ENCODE measurements at places on chromosomes 4 and X.

- DNase-seq = peak; percentile 37
Measured at GRCh38 chrX:129534816-129535578, 5.1 kb upstream of the OCRL start.

DNA sequence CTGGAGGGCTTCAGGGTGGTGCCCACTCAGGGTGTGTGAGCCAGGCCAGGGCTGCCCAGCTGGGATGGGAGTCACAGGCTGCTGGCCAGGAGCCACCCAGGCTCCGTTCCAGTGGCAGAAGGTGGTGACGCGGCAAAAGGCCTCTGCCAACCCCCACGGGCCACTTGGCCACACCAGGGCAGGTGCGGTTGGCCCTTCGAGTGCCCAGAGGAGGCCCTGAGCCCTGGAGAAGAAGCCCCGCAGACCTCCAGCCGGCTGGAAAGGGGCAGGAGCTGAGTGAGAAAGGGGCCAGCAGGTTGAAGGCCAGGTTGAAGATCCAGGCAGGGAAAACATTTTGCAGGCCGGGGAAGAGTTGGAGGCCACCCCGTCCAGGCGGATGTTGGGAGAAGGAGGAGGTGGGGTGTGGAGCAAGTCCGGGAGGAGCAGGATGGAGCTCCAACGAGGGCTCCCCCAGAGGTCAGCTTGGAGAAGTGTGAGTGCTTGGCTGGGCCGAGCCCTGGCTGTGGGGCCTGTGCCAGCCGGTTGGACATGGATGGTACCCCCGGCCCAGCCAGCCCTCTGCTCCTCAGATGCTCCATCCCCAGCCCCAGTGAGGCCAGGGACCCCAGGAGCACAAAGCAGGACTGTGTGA lies 2.8 kb upstream of the CPLX1 start:
- DNase-seq = peak; percentile 21

DNA sequence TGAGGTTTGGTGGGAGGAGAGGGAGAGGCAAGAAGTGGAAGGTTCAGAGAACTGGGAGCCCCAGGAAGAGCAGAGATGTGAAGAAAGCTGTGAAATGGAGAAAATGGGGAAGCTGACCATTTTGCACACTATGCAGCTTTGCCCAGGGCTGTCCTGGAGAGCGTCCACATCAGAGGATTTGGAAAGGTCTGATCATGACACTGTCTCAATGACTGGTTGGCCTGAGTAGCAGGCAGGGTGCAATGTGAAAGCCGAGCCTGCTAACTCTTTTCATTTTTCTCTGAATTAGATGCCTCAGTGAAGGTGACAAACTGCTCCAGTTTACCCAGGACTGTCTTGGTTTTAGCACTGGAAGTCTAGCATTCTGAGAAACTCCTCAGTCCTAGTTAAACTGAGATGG lies 330.1 kb upstream of the RPS6KA3 start:
- DNase-seq = no peak

DNA sequence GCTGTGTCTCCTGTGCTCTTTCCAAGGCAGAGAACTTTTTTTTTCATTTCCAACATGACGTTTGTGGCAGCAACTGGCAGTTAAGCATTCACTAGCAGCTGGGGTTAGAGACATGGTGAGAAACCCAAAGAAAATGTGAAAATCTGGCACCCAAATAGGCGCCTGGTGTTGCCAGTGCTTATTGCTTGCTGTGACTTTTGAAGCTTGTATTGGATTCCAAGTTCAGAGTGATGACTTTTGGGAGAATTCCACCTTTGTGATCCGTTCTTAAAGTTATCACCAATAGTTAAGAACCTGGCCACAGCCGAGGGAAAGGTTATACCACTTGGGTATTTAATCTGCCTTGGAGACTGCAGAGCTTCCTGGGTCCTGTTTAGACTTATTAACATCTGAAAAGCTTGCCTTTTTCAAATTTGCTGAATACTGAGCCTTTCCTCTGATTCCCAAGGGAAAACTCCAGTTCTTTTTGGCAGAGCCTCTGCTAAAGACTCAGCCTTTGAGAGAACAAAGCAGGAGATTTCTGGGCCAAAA lies 101.0 kb downstream of the OPHN1 start:
- no peak for DNase-seq

DNA sequence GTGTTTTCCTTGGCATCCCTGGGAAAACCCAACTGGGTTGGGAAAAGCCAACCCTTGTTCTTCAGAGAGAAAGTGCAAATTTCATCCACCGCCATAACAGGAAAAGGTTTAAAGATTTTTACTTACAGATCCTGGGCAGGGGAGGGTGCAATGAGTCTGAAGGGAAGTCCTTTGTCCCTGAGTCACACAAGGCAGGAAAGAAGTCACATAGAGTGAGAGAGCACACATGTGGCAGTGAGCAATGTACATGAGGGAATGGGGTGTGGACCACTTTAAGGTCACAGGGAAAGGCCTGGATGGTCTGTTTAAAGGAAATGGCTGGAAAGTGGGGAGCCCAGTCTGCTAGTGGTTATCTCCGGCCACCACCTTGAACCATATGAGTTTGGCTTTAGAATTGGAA lies 248.9 kb downstream of the HS3ST1 start:
- DNase-seq = no peak

DNA sequence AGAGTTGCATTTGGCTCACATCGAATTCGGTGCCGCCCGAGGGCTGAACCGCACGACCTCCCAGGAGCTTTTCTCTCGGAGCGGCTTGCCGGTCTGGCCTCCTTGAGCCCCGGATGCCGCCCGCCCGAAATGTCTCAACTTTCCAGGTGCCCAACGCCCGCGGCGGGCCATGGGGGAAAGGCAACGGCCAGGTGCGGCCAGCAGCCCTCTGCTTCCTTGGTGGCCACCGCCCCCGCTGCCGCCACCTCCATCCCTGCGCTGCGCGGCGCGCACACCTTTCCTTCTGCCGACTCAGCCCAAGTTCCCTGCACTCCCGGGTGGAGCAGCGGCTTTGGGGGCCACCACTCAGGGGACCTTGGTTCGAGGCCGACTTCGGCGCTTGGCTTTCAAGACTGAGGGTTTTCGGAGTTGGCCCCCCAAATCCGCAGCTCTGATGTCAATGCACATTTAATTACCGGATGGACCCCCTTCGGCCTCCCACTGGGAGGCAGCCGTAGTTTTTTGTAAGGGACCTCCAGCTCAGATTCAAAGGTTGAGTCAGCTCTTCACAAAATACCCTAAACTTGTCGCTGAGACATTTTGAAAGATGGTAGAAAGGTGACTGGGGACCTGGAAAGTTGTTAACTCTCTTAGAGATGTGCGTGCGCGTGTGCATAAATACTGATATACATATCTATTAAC lies 1.1 kb downstream of the AFF2 start:
- no peak for DNase-seq

DNA sequence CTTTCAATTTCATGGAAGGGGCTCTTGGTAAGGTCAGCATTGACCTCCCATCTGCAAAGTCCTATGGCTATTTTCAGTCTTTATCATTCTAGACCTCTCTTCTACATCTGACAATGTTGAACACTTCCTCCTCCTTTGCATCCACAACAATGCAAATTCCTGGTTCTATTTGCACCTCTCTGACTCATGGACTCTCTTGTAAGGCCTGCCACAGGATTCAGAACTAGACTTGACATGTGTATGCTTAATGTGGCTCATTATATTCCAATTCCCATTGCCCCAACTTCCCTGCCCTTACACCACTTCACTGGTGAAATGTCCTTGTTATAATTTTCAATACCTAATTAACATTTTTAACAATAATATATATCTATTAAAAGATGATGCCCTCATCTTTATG lies 314.3 kb upstream of the FGF13 start:
- DNase-seq = no peak

- no peak for DNase-seq
Measured at GRCh38 chrX:48516987-48517386, 4.6 kb upstream of the EBP start.

- peak; percentile 61 for DNase-seq
Measured at GRCh38 chr4:125780164-125780563, 465.4 kb downstream of the FAT4 start.

DNA sequence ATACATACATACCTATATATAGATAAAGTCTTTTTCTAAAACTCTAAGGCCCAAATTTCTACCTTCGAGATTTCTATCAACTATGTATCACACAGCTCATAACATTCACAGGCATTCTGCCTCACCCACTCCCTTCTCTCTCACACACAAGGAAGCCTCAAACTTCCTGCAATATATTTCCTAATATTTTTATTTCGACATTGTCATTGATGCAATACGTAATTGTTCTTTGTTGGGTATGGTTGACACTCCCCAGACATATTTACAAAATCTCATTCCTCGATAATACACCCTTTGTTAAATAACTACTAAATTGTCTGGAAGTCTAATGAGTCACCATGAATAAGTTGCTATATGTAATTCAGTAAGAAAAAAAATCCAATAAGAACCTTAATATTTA lies 143.5 kb downstream of the HNRNPD start:
- DNase-seq = no peak

DNA sequence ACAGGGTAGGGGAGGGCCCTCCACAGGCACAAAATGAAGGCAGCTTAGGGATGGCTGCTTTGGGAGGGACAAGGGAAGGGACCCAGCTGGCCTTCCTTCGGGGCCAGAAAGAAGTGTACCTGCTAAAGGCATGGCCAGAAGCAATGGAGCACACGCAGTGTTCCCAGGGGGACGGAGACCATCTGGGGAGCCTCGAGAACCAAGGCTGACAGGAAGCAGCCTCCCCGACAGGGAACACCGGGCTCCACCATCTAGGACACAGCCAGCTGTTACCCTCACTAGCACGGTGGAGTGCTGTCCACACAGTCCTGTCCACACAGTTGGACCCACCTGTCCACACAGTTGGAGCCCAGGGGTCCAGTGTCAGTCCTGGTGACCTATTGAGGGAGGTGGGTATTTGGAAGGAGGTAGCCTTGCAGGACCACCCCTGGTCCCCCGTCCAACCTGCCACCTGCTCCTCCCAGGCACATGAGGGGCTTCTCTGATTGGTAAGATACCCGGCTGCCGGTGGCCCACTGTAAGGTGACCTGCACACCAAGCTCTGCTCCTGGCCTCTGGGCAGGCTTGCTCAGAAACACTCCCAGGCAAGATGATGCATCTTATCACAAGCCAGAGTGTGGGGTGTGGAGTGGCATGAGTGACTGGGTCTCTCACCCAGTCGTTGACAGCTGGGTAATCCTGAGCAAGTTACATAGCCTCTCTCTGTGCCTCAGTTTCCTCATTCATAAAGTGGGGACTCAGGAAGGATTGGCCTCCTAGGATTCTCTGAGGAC lies 20.5 kb upstream of the AFAP1 start:
- no peak for DNase-seq

- no peak for DNase-seq
Measured at GRCh38 chrX:155997436-155997835, at the start of gene IL9R. IL9R (plus strand) TSS chrX:155997696; CDS start chrX:155997760, 64 bp downstream.

- DNase-seq = no peak
Measured at GRCh38 chr4:77910676-77911075, 48.0 kb downstream of the MRPL1 start.

DNA sequence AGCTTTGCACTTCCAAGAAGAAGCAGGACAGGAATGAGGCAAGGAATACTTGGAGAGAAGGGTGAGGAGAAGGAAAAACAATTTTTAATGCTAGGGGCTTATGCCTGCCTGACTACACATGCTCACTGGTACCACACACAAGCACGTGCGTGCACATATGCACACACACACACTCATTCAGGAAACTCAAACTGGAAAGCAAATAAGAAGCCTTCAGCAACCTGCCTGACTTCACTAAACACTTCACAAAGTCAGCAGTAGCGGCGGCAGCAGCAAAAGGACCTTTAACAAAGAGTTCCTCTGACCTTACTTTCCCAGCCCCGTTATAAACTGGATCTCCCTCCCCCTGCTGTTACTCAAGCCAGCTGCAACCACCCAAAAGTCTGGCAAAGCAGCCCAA lies 3.3 kb downstream of the ZDHHC9 start:
- DNase-seq = no peak

DNA sequence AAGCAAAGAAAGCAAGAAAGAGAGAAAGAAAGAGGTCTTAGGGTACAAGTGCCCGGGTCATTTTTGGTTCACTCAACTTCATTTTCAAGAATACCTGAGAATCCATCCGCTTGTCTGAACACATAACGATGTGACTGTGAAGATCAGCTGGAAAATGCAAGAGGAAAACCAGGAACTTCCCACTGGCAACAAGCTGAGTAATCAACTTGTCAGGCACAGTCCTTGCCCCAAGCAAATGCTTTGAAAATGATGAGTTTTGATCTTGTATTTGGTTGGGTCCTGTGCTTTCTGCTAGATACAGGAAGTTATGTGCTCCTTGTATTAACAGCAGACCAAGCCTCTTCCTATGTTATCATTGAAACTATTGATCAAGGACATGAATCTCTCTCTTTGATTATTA lies 239.1 kb downstream of the ASMT start:
- DNase-seq = no peak

GRCh38 chr4:150123087-150123486 lies 44.8 kb downstream of the DCLK2 start:
- no peak for DNase-seq

GRCh38 chr4:152585023-152585441 lies 49.1 kb upstream of the FBXW7 start:
- DNase-seq = no peak

GRCh38 chr4:67201334-67201733 lies 344.0 kb downstream of the CENPC start:
- DNase-seq = no peak

- no peak for DNase-seq
Measured at GRCh38 chr4:158787709-158788475, 19.1 kb downstream of the FNIP2 start.

DNA sequence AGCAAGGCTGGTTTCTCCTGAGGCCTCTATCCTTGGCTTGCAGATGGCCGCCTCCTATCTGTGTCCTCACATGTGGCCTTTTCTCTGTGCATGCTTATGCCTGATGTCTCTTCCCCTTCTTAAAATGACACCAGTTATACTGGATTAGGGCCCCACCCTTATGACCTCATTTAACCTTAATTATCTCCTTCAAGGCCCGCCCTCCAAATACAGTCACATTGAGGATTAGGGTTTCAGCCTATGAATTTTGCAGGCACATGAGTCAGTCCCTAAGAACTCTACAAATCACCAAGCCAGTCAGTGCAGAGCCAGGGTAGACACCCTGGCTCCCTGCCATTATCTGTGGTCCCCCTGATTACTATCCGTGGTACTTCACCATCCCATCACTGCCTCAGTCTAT lies 51.6 kb downstream of the MAML3 start:
- DNase-seq = peak; percentile 68

DNA sequence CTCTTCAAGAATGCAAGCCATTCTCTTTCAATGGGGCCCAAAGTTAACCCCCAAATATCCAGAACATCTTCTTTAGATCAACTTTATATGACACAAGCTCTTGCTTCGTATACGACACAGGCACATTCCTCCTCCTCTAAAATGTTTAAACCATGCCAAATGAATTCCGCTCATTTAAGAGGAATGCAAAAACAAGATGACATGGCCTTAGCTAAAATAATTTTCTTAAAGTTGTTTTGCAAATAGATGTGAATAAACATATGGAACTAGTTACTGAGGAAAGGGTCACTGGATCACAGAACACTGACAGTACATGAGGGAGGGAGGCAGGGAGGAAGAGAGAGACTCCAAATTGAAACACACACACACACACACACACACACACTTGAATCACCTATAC lies 97.4 kb downstream of the RASL11B start:
- DNase-seq = no peak

DNA sequence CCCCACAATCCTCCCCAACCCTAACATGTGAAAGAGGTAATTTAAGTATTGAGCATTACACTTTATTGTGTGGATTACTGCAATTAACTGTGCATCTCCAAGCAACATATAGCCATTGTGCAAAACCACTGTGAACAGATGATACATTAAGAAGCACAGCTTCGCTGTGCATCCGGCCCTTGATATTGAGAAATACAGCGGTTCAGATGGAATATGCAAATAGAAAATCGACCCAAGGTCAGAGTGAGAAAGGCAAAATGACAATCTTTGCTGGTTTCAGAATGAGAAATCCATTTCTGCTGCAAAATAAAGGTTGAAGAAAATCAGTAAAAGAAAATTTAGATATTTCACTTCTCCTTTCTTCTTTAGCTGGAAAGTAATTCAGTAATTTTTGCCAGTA lies 805.9 kb upstream of the GRID2 start:
- no peak for DNase-seq

Measured in amniotic epithelial cell (primary cell).